Cardiac septum (tissue), 1 donor: ENCODE measurements at places on chromosomes 3 and 15. TPM values are rescaled to one million over a fixed set of nuclear protein-coding genes. Genes with fewer than 3 reads are reported as not detected.

Gene GNB4
- total RNA-seq, result 14.7 TPM

Gene DOCK3
- total RNA-seq, result 6.1 TPM

Gene A4GNT
- total RNA-seq, result not detected

Gene CNTN3
- 1.3 TPM for total RNA-seq

Gene ACAP2
- total RNA-seq, result 20.0 TPM

Gene ALPK3
- total RNA-seq, result 190 TPM

Gene PRICKLE2
- total RNA-seq, result 12.4 TPM

Gene AP3B2
- 0.22 TPM for total RNA-seq

Gene ROPN1B
- total RNA-seq, result 1.7 TPM

Gene LIPH
- 0.51 TPM for total RNA-seq

Gene RARB
- 20.3 TPM for total RNA-seq

Gene TNNC1
- 8,054 TPM for total RNA-seq

GRCh38 chr3:54733106-54734006 lies 194.5 kb downstream of the LRTM1 start:
- DNase-seq, result no peak

DNA sequence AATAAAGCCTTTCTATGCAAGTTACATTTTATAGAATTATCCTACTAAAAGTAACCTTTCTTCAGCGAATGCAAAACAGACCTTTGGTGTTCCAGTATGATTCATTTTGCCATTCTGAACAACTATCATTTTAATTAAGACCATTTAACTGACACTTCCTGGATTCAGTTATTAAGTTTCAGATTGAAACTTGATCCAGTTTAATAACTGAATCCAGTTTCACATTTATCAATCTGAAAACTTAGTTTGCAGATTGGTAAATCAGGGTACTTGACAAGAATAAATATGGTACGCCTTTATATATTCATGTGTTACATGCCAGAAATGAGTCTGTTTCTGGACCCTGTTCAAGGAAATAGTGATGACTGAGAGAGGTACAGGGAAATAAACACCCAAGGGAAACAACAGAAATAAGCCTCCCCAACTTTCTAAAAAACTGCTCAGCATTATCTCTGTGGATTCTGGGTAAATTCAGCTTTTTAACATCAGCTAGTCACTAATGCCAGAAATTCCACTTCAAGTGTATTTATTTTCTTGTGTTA lies 23.3 kb upstream of the NFKBIZ start:
- no peak for DNase-seq

DNA sequence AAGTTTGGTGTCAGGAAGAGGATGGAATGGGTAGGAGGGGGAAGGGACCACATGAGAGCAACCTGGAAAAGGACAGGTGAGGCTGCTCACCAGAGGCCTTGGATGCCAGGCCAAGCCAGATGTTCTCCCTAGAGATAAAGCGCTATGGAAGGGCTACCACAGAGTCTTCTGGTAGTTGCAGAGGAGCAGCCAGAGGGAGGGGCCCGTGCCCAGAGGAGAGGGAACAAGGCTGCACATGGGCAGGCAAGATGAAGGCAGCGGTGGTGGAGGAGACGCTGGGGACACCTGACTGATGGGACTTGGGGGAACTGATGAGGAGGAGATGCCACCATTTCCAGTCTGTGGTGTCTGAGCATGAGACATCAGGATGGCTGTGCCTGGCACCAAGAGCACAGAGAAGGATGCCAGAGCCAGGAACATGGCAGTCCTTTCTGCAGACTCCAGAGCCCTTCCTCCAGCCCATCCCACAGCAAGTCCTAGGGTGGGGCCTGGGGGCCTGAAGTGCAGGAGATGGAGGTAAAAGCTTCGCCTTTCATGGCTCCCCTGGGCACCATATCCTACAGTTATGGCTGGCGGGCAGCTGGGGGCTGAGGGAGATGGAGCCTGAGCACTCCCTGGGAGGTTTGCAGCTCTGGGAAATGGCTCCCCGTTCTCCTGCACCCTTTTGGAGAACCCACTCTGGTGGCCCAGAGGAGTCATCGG lies 103.0 kb downstream of the ETFA start:
- DNase-seq, result no peak

DNA sequence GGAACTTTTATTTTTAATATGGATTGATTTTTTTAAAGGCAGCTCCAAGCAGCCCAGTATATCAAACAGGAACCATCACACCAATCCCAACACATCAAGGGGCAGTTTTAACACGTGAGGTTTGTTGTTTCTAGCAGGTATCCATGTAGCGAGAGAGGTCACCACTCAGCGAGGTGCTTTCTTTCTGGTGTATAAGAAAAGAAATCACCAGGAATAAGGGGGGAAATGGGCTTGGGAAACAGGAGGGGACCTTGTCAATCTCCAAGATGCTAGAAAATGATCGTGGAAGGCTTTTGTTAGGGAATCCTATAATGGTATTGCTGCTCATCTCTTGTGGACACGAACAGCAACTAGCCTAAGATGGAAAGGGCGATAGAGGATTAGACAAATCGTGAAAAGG lies 402.9 kb upstream of the ATP11B start:
- no peak for DNase-seq

GRCh38 chr15:39741258-39741657 lies 41.4 kb downstream of the FSIP1 start:
- DNase-seq, result no peak

GRCh38 chr3:194998948-194999347 lies 272.0 kb downstream of the XXYLT1 start:
- DNase-seq, result no peak

DNA sequence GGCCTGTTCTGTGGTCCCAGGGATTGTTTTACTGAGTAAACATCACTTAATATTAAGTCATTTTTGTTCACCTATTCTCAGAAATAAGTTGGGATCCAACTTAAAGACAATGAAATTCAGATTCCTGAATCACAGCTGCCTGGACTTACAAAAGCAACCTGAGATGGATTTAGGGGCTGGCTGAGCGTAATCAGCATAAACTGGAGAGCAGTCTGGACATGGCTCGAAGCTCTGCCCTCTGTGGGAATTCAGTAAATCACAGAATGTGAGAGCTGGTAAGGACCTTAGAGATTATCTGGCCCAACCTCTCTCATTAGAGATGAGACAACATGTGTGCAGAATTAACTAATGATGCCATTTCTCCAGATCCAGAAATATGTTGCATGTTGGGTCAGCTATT lies 23.7 kb downstream of the CCDC80 start:
- DNase-seq, result no peak

- no peak for DNase-seq
These were observed 75.7 kb downstream of the SMAD6 start for GRCh38 chr15:66777596-66778313.

- no peak for DNase-seq
These were observed 11.8 kb upstream of the HDC start for GRCh38 chr15:50277370-50277769.

GRCh38 chr3:14521611-14522010 lies 18.5 kb downstream of the GRIP2 start:
- DNase-seq, result peak; percentile 74

DNA sequence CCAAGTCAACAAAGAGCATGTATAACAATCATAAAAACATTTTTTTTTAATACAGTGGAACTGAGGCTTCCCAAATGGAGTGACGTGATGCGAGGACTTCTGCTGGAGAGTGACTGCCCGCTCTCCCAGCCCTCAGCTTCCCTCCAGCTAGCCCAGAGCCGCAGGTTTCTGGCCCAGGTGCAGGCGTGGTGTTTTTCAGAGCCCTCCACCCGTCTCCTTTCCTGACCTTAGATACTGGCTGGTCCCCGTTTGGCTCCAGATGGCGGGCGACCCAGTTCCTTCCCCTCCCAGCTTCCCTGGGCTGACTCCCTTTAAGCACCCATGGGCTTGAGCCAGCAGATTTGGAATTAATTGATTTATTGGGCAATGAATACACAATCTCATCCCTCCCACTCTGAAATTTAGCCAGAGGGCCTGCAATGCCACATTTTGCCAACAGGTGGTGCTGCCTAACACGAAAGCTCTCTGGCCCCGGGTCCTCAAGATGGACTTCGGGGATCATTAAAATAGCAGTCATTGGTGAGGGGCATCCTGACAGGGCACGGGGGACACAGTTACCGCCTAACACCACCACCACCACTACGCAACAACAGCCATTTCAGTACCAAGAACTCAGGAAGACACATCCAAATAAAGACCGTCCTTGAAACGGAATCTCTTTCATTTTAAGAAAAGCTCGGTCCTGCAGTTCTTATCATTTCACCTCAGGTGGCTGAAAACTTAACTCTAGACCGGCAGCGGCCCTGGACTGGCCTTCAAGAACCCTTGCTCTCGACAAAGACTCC lies 47.5 kb upstream of the MUC4 start:
- no peak for DNase-seq

DNA sequence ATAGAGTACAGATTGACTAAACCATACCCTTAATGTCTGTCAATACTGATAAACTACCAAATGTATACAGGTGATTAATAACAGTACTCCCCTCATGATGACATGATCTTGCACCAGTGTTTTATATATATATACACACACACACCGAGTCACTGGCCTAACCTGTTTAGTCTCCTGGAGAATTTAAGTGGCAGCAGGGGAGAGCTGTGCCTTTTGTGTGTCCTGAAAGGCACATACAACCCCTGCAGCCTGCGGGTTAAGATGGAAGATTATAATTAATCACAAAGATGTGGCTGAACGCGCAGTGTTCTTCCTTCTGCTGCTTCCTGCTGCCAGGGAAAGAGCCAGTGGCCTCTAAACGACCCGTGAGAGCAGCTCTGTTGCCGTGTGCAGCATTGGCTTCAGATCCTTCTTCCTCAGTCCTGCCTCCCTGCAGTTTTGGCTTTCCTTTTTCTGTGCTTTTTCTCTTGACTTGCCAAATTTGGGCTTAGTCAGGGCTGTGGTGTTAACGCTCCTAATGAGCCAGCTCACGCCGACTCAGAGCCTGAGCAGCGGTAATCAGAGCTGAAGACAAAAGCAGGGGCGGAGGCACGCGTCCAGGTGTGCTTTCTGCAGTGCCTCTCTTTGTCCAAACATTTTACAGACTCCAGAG lies 42.5 kb upstream of the UBE3A start:
- DNase-seq, result no peak

GRCh38 chr3:151423091-151423490 lies 37.8 kb downstream of the IGSF10 start:
- no peak for DNase-seq

GRCh38 chr3:142680710-142681109 lies 43.1 kb upstream of the TRPC1 start:
- DNase-seq, result no peak

GRCh38 chr3:98734306-98734705 lies 28.8 kb upstream of the ST3GAL6 start:
- DNase-seq, result no peak

DNA sequence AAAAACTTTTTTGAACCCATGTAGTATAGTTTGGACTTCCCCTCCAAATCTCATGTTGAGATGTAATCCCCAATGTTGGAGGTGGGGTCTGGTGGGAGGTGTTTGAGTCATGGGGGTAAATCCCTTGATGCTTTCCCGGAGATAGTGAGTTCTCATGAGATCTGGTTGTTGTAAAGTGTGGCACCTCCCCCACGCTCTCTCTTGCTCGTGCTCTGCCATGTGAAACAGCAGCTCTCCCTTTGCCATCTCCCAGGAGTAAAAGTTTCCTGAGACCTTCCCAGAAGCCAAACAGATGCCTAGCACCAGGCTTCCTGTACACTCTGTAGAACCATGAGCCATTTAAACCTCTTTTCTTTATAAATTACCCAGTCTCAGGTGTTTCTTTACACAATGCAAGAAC lies 16.0 kb upstream of the RNU6-1 start:
- DNase-seq, result no peak

DNA sequence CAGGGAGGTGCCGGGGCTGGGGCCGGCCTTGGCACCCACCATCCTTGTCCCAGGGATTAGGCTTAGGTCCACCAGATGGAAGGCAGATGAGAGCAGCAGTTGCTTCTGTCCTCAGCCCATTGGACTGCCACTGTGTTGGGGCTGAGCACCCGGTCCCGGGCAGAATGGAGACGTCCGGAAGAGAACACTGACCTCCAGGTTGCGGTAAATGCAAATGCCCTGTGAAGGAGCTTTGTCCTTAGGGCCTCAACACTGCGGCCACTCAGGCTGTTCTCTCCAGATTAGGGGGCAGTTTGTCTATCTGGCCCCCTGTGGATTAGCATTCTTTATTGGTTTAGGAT lies at the start of gene SERINC4:
TSS of gene SERINC4 (minus strand) at position 276 of the 341 bp plus-strand sequence. CDS start at position 42, 234 bp downstream.
- no peak for DNase-seq

DNA sequence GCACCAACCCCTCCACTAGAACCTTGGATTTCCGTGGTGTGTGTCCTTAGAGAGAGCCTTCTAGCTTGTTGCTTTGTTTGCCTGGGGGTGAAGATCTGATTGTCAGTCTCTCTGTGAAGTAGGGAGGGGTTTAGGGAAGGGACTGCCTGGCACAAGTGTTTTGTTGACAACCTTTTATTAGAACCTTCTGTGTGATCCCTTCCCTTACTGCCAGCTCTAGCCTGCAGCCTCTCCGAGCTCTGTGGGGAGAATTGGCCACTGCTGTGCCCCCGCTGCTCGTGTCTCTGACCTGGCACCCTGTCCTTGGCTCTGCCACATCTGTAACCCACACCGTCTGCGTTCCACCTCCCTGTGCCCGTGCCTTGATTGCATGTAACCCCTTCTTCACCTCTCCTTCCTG lies 30.9 kb upstream of the PCSK6 start:
- no peak for DNase-seq

GRCh38 chr3:24315971-24316370 lies 178.7 kb downstream of the THRB start:
- no peak for DNase-seq

DNA sequence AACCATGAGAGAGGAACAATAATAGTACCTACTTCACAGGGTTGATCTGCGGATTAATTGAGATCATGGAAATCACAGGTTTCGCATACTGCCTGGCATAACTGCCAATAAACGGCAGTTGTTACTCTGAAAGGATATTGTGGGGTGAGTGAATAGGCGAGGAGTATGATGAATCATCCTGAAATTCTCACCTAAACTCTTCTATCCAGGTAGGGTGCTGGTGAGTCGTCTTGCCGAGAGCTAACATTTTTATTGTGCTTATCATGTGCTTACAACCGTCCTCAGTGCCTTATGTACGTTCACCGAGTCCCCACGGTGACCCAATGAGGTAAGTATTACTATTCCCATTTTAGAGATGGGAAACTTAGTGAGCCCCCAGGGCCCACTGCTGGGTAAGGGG lies 52.4 kb upstream of the SRGAP3 start:
- DNase-seq, result no peak

- DNase-seq, result no peak
These were observed 200.1 kb upstream of the BCL6 start for GRCh38 chr3:187945374-187945773.

GRCh38 chr15:58419803-58420524 lies 11.8 kb upstream of the LIPC start:
- no peak for DNase-seq

- DNase-seq, result no peak
These were observed at the start of gene MME for GRCh38 chr3:155079746-155080487. Gene MME (plus strand): TSS chr3:155080319. CDS start chr3:155084168, 3,849 bp downstream.

GRCh38 chr3:69174871-69175737 lies 52.7 kb upstream of the LMOD3 start:
- no peak for DNase-seq

GRCh38 chr3:178850450-178851190 lies 221.0 kb downstream of the ZMAT3 start:
- no peak for DNase-seq

- DNase-seq, result no peak
These were observed 565.9 kb downstream of the PDCD6IP start for GRCh38 chr3:34364335-34364734.

GRCh38 chr3:136644212-136644611 lies 108.0 kb downstream of the STAG1 start:
- DNase-seq, result no peak
